OCI-LY7 (cell line): ENCODE measurements at places on chromosomes 11 and 22. TPM values are rescaled to one million over a fixed set of nuclear protein-coding genes. Genes with fewer than 3 reads are reported as not detected.

ZFPL1 gene
- 38.4 and 42.6 TPM in 2 replicates for total RNA-seq

PLCB3 gene
- 10.3 and 12.4 TPM in 2 replicates for total RNA-seq

MFRP gene
- total RNA-seq, result not detected in 2 replicates

GPHA2 gene
- not detected in 2 replicates for total RNA-seq

DNA sequence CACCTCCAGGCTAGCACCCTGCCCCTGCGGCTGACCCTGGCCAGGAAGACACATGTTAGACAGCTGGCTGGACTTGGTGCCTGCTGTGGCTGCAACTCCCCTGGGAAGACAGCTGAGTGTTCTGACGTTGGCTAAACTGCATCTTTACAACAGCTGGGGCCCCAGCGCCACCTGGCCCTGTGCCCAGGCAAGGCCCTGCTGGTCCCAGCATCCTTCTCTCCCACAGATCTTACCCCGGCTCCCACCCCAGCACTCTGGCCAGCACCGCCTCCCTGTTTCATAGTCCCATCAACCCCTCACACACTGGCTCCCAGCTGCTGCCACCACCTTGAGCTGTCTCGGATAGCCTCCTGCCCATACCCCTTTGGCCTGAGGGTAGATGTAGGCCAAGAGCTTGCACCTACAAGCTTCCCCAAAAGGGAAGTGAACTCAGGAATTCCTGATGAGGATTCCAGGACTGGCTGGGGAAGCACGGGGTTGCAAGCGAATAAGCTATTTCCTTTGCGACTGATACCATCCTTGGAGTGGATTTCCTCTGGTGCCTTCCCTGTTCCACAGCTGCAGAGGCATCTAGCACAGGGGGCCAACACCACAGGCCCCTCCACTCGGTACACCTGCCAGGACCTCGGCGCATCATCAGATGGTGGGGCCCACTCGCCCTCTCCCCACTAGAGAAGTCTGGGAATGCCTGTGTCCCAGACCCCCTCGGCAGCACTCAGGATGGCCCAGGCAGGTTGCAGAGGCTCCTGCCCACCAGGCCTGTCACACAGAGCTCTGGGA is 28.5 kb downstream of the RSPH14 start:
- DNase-seq, result peak; percentile 84

- DNase-seq, result peak; percentile 51
Measured at GRCh38 chr11:122863704-122864326, 18.7 kb upstream of the JHY start.

DNA sequence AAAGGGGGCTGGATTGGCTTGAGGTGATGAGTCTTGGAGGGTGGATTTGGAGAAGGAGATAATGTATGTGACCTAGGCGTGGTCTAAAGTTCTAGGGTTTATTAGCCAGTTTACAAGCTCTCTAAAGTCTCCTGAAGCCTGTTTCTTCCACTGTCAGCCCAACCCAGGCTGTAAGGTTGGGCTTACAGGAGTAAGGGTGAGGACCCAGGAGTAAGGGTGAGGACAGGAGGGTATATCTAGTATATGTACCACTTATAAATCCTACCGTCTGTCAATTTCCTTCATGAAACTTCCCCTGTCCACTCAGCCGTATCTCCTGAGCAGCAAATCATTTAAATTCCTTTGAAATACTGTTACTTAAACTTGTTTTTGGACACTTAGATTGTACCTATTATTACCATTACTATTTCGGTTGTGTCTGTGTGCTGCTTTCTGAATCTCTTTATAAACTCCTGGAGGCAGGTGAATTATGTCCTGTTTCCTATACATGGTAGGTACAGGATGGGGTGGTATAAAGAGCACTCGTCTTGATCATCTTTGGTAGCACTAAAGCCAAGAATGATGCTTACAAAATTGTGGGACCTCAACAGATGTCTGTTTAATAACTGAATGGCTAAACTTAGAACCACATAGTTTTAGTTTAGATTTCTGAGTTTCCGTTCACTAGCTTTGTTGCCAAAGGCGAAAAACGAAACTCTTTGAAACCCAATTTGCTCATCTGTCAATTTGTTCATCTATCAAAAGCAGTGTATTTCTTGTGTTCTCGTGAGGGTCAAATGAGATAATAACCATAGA is 192.0 kb downstream of the GRIK4 start:
- peak; percentile 81 for DNase-seq

DNA sequence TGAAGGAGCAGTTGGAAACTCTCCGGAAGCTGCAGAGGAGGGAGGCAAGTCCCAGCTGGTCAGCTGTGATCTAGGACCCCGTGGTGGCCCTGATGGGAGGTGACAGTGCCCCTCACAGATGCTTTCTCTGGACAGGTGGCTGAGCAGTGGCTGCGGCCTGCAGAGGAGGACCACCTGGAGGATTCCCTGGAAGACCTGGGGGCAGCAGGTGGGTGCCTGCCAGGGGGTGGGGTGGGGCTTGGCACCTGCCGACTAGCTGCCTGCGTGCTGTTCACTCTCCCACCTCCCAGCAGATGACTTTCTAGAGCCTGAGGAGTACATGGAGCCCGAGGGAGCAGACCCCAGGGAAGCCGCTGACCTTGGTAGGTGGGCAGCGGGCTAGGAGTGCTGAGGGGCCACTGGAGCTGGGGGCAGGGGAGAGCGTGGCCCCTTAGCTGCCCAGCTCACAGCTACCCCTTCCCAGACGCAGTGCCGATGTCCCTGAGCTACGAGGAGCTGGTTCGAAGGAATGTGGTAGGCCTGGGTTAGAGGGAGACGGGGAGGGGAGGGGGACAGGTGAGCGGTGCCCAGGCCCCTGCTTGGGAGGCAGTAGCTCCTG is 3.1 kb downstream of the SCO2 start:
- no peak for DNase-seq

GRCh38 chr11:94525546-94526324 is 13.5 kb downstream of the C11orf97 start:
- DNase-seq, result no peak

DNA sequence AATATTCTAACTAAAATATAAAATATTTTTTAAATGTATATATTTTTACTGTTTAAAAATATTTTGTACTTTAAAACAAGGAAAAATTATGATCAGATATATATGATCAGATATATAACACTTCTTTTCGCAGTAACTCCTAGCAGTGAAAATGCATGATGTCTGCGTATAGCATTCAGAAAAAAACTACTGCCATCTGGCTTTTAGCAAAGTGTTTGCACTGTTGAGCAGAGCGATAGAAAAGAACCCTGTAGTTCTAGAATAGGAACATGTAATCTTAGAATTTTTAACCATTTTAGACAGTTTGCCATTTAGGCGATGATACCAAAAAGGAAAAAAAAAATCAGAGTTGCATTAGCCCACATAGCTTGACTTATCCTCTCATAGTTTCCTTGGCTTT is 370.4 kb upstream of the ANO3 start:
- peak; percentile 16 for DNase-seq

GRCh38 chr11:7555052-7555699 is 41.4 kb downstream of the PPFIBP2 start:
- no peak for DNase-seq

DNA sequence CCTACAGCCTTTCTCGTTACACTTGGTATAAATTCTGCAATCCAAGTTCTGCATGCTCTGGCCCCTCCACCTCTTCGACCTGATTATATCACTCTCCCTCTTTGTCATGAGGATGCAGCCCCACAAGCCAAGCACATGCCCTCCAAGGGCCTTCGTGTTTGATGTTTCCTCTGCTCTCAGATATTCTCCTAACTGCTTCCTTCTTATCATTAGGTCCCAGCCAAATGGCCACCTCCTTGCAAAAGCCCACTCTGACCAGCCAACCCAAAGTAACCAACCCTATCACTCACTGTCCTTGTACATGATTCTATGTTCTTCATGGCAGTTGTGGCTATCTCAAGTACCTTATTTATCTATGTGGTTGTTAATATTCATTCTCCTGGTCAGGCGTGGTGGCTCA is 38.3 kb upstream of the LRRC55 start:
- no peak for DNase-seq
